Astrocyte (in vitro differentiated cells and primary cell): ENCODE measurements at places on chromosomes 4 and X. TPM values are rescaled to one million over a fixed set of nuclear protein-coding genes. Genes with fewer than 3 reads are reported as not detected.
A peak's percentile ranks its signal among the peaks of the same experiment; 100 is the strongest.

Gene JCHAIN
- total RNA-seq, result not detected in 2 replicates

Gene PHOX2B
- not detected in 2 replicates for total RNA-seq

DNA sequence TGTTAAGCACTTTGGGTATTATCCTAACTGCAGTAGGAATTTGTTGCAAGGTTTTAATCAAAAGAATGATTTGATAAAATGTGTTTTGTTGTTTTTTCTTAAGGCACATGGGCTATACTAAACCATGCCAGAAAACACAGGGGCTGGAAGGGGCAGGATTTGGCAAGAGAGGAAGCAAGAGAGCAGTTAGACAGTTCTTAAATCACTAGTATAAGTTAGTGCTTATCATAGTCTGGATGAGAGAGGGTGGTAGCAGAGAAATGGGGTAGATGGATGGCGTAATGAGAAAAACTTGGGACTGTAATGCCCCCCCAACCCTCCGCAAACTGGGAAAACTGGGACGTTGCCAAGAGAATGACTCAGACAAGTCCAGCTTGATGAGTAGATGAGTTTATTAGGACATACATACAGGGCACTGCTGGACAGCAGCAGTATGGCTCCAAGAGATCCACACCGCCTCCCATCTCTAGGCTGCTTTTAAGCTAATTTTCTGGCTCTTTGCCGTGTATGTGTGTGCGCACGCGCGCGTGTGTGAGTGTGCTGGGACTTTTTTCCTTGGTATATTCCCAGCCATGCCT lies 151.5 kb downstream of the PDLIM5 start:
- peak; percentile 74 for DNase-seq
- no peak overlapping the region for H3K4me3 ChIP-seq
- H3K4me1 ChIP-seq, result no peaks in the 10 kb centered on the region
- H3K27me3 ChIP-seq, result no peaks in the 10 kb centered on the region
- H3K27ac ChIP-seq, result no peak overlapping the region

- H3K27ac ChIP-seq, result no peak overlapping the region
- no peaks in the 10 kb centered on the region for H3K27me3 ChIP-seq
- H3K4me3 ChIP-seq, result no peak overlapping the region
- H3K4me1 ChIP-seq, result peaks cover 6% of the 10 kb centered on the region
Observed at GRCh38 chrX:53678667-53679066, 7.9 kb downstream of the HUWE1 start.

GRCh38 chr4:124943145-124943889 lies 230.8 kb upstream of the ANKRD50 start:
- no peaks in the 10 kb centered on the region for H3K36me3 ChIP-seq
- peaks cover 24% of the 10 kb centered on the region for H3K4me1 ChIP-seq
- no peaks in the 10 kb centered on the region for H3K27me3 ChIP-seq
- no peak overlapping the region for H3K4me3 ChIP-seq
- DNase-seq, result peak; percentile 74

- peaks cover 18% of the 10 kb centered on the region for H3K36me3 ChIP-seq
- H3K27me3 ChIP-seq, result no peaks in the 10 kb centered on the region
- H3K4me1 ChIP-seq, result peaks cover 30% of the 10 kb centered on the region
Observed at GRCh38 chr4:183445097-183445428, 627 bp downstream of the CDKN2AIP start.

DNA sequence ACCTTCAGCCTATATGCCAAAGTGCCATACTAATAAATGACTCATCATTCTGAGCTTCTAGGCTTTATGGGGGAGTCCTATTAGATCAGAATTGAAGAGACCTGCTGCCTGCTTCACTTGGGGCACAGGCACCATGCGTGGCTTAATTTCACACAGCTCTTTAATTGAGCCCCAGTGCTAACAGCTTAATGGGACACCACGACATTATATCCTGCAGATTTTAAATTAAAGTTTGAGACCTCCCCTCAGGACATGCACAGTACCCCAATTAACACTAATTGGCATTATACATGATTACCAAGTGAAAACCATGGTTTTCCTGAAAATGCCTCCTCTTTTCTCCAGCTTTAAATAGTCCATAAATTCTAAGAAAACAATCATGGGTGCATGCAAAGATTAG lies 6.8 kb downstream of the C1QTNF7 start:
- H3K27ac ChIP-seq, result no peak overlapping the region
- H3K4me1 ChIP-seq, result peaks cover 2% of the 10 kb centered on the region
- no peaks in the 10 kb centered on the region for H3K36me3 ChIP-seq
- no peak for DNase-seq
- H3K27me3 ChIP-seq, result no peaks in the 10 kb centered on the region

Gene FAAH2
- total RNA-seq, result 0.19 and 0.20 TPM in 2 replicates

DNA sequence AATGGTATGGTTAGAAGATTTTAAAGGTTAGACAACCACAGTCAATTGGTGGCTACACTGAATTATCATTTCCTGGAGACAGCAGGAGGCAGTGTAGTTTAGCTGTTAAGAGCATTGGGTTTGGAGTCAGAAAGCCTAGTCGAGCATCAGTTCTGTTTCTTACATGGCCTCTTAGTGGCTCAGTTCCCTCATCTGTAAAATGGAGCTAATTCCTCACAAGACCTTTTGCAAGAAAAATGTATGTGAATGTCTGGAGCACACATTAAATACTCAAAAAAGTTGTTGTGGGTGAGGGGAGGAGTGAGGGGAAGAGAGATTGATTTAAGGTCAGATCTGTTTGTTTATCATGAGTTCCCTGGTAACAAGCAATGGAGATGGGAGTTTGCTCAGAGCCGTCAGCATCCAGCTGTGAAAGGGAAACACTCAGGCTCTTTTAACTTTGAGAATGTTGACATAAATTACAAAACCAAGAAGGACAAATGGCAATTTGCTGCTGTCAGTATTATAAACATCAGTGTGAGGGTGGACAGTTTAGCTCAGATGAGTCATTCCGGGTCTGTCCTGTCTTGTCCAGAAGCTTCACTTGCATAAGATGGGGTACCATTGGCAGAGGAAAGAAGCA lies 98.2 kb upstream of the PGRMC2 start:
- H3K4me1 ChIP-seq, result peaks cover 43% of the 10 kb centered on the region
- H3K27me3 ChIP-seq, result no peaks in the 10 kb centered on the region
- DNase-seq, result peak; percentile 57
- H3K27ac ChIP-seq, result peak overlapping the region; percentile 82
- H3K36me3 ChIP-seq, result no peaks in the 10 kb centered on the region

GRCh38 chr4:108937066-108937465 lies 174.2 kb upstream of the ETNPPL start:
- DNase-seq, result peak; percentile 61
- H3K27me3 ChIP-seq, result no peaks in the 10 kb centered on the region
- H3K27ac ChIP-seq, result no peak overlapping the region
- H3K4me1 ChIP-seq, result no peaks in the 10 kb centered on the region
- no peak overlapping the region for H3K4me3 ChIP-seq
- no peaks in the 10 kb centered on the region for H3K36me3 ChIP-seq

GRCh38 chrX:153474266-153474665 lies 3.9 kb upstream of the HAUS7 start:
- no peaks in the 10 kb centered on the region for H3K36me3 ChIP-seq
- no peak overlapping the region for H3K4me3 ChIP-seq
- H3K4me1 ChIP-seq, result peaks cover 34% of the 10 kb centered on the region
- H3K27me3 ChIP-seq, result no peaks in the 10 kb centered on the region

Gene VCX2
- total RNA-seq, result not detected in 2 replicates

Gene CENPU
- 3.0 and 6.0 TPM in 2 replicates for total RNA-seq

- no peaks in the 10 kb centered on the region for H3K36me3 ChIP-seq
- DNase-seq, result peak; percentile 97
- H3K27ac ChIP-seq, result peak overlapping the region; percentile 21
- peaks cover 3% of the 10 kb centered on the region for H3K4me1 ChIP-seq
- H3K4me3 ChIP-seq, result no peak overlapping the region
- H3K27me3 ChIP-seq, result no peaks in the 10 kb centered on the region
Observed at GRCh38 chrX:17032351-17032750, 85.9 kb downstream of the REPS2 start.

- H3K4me1 ChIP-seq, result peaks cover 11% of the 10 kb centered on the region
- H3K4me3 ChIP-seq, result peak overlapping the region; percentile 66
- no peak for DNase-seq
Observed at GRCh38 chr4:81470456-81471297, 1.0 kb downstream of the RASGEF1B start.

- no peaks in the 10 kb centered on the region for H3K27me3 ChIP-seq
- no peak for DNase-seq
- H3K27ac ChIP-seq, result no peak overlapping the region
- H3K36me3 ChIP-seq, result no peaks in the 10 kb centered on the region
Observed at GRCh38 chr4:162700815-162701361, 465.8 kb downstream of the NAF1 start.

Gene POF1B
- not detected in 2 replicates for total RNA-seq

DNA sequence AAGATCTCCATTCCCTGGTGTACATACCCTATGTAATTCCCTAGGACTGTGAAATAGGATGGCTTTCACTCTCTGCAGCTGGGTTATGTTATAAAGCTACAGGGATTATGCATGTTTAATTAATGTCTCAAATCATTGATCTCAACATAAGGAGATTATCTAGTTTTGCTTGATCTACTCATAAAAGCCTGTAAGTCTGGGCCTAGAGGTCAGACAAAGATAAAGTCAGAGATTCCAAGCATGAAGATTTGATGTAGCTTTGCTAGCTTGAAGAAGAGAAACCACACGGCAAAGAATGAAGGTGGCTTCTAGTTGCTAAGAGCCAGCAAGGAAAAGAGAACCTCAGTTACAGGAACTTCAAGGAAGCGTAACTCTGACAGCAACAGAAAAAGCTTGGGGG lies 456.9 kb downstream of the CCSER1 start:
- no peak overlapping the region for H3K4me3 ChIP-seq
- no peak for DNase-seq
- no peaks in the 10 kb centered on the region for H3K36me3 ChIP-seq
- no peak overlapping the region for H3K27ac ChIP-seq

DNA sequence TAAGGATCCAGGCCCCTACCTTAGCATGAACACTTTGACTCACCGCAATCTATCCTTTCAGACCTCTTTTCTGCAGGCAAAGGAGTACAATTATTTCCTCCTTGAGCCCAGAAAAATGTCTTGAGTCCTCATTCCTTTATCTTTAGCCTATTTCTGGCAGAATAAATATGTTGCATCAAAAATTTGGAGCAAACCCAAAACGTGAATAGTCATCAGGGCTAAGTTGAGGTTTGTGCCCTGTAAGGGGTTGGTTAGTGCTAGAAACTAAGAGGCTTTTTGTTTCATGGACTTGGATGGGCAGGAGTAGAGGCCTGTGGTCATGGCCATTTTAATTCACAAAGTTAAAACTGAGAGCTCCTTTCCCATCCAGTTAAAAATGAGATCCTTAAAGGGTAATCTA lies 460.3 kb downstream of the GBA3 start:
- H3K36me3 ChIP-seq, result no peaks in the 10 kb centered on the region
- no peaks in the 10 kb centered on the region for H3K27me3 ChIP-seq
- H3K4me3 ChIP-seq, result no peak overlapping the region
- H3K4me1 ChIP-seq, result no peaks in the 10 kb centered on the region
- no peak overlapping the region for H3K27ac ChIP-seq
- no peak for DNase-seq

GRCh38 chr4:6333301-6334202 lies 63.9 kb downstream of the WFS1 start:
- no peaks in the 10 kb centered on the region for H3K4me1 ChIP-seq
- H3K27me3 ChIP-seq, result peaks cover 12% of the 10 kb centered on the region
- no peak overlapping the region for H3K27ac ChIP-seq
- no peak for DNase-seq

GRCh38 chr4:22500831-22501714 lies 14.8 kb downstream of the ADGRA3 start:
- H3K27ac ChIP-seq, result peak overlapping the region; percentile 49
- peak; percentile 86 for DNase-seq
- no peak overlapping the region for H3K4me3 ChIP-seq
- H3K27me3 ChIP-seq, result no peaks in the 10 kb centered on the region
- H3K4me1 ChIP-seq, result peaks cover 7% of the 10 kb centered on the region

Gene RNF175
- total RNA-seq, result 1.0 TPM in 2 replicates

DNA sequence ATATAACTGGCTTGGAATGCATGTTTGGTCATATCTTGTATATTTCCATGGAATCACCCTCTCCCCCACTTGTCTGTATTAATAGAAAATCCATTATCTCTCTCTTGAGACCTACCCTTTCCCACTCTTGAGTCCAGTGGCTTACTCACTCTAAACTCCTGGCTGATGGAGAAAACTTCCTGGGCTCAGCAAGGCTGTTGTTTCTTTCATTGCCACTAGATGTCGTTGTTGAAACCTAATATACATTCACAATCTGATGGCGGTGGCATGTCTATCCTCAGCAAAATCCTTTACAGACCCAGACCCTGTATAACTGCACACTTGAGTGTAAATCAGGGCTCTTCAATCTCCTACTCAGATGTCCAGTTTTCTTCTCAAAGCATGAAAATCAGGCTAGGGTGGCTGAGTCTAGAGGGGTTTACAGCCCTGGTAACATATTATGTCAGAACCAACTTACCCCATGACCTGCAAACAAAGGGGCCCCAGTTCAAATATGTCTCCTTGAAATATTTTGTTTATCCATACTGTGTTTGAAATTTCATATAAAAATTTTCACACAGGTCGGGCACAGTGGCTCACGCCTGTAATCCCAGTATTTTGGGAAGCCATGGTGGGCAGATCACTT lies 70.0 kb upstream of the FAM241A start:
- peak; percentile 32 for DNase-seq
- H3K36me3 ChIP-seq, result no peaks in the 10 kb centered on the region
- H3K27me3 ChIP-seq, result no peaks in the 10 kb centered on the region
- H3K4me1 ChIP-seq, result no peaks in the 10 kb centered on the region
- no peak overlapping the region for H3K27ac ChIP-seq

Gene TLR7
- 0.07 TPM in 1 of 2 replicates, not detected in the other for total RNA-seq

GRCh38 chrX:149512225-149512885 lies 7.2 kb upstream of the IDS start:
- H3K4me3 ChIP-seq, result no peak overlapping the region
- no peaks in the 10 kb centered on the region for H3K36me3 ChIP-seq
- H3K27ac ChIP-seq, result no peak overlapping the region
- DNase-seq, result no peak

DNA sequence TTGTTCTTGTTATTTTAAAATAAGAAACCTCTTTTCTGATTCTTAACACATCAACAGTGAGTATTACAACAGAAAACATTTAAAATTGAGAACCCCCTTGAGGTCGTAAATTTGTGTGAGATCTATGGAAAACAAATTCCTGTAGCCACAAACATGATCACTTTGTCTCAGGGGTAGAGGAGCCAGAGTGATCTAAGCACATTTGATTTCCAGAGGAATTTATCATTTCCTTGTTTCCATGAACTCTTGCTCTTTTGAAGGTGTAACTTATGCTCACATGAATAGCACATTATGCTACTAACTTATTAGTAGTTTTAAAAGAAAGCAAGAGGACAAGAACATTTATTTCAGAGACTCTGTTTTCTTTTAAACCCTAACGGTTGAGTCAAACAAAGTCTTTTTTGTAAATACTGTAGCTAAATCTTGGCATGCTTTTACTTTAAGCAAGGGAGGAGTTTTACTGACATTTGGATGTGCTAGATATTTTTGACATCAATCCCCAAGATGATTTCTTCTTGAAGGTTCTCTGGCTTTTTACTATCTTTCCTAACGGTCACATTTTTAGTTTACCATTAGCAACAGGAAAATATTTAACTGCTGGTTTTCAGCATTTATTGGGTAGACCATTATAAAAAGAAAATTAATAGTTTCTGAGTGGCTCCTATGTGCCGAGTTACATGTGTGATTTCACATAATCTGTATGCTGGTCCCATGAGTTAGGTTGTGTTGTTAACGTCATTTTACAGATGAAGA lies 27.9 kb upstream of the ZCCHC12 start:
- H3K27ac ChIP-seq, result no peak overlapping the region
- no peaks in the 10 kb centered on the region for H3K4me1 ChIP-seq
- no peaks in the 10 kb centered on the region for H3K27me3 ChIP-seq
- H3K36me3 ChIP-seq, result no peaks in the 10 kb centered on the region
